Lower leg skin (tissue), 4 donors: ENCODE measurements at places on chromosomes 7 and 10. TPM values are rescaled to one million over a fixed set of nuclear protein-coding genes. Genes with fewer than 3 reads are reported as not detected.

The EPHB6 gene
- 158 TPM for total RNA-seq

The LIPJ gene
- not detected for total RNA-seq

The CALML3 gene
- 115 TPM for total RNA-seq

The CTBP2 gene
- total RNA-seq: 32.8 TPM

The KLF6 gene
- 127 TPM for total RNA-seq

The SPDYE3 gene
- not detected for total RNA-seq

The AKR1B1 gene
- 12.9 TPM for total RNA-seq

The MRC1 gene
- 4.9 TPM for total RNA-seq

The IFIT1B gene
- not detected for total RNA-seq

The SH2D4B gene
- total RNA-seq: not detected

The OR2A12 gene
- not detected for total RNA-seq

The NRP1 gene
- 24.6 TPM for total RNA-seq

The TRPV5 gene
- total RNA-seq: not detected

The FFAR4 gene
- total RNA-seq: 0.34 TPM
